ENCODE measurements at places on chromosomes 1 and 21.

DNA sequence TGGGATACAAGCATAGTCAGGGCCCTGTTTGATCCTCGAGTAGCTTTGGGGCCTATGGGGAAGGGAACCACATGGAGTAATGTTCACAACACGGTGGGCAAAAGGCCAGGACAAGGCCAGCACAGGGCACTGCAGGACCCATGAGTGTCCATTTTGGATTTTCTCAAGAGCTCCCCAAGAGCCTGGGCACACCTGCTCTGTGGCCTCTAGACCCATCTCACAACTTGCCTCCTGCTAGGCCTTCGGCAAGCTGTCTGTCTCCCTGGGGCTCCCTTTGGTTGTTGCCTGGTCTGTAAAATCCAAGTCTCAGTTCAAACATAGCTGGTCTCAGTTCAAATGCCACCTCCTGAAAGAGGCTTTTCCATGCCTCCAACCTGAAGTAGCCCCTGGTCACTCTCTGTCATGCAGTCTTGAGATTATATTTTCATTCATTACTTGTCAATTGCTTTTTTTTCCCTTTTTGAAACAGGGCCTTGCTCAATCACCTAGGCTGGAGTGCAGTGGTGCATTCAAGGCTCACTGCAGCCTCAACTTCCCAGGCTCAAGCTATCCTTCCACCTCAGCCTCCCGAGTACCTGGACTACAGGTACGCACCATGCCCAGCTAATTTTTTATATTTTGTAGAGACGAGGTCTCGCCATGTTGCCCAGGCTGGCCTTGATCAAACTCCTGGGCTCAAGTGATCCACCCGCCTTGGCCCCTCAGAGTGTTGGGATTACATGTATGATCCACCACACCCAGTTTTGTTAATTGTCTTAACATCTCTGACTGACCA is 107.4 kb downstream of the MATN1 start:
- DNase-seq, result no peak

DNA sequence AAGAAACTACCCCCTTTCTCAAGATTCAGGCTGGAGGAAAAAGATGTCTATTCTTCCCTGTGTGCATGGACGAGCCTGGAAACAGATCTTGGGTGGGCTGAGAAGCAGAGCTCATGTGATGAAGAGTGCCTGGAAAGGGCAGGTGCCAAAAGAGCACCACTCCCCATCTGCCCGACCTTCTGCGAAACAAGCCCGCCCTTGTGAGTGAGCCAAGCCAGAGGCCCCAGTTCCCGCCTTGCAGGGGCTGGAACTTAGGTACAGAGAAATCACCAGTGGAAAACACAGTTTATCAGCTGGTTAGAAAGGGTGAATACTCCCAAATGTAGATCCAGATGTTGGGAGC is 26.7 kb upstream of the A3GALT2 start:
- DNase-seq, result no peak

DNA sequence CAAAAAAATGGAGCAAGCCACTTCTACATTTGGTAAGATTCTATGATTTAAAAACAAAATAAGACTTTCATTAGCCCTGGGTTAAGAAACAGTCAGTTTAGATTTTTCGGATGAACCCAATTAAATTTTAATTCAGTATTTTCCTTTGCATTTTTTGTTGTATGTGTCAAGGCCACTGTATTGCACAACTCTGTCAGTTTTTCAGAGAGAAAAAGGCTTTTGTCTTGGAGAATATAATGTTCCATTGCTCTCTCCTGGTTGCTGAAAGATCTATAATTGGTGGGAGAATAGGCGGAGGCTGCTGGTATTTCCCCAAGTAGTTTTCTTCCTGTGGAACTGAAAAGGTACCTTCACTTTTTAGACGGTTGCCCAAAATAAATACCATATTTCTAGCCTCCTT is 84.6 kb downstream of the NEGR1 start:
- DNase-seq, result no peak

- DNase-seq, result no peak
Observed at GRCh38 chr1:28718586-28719331, 18.0 kb upstream of the YTHDF2 start.

- peak; percentile 38 for DNase-seq
Observed at GRCh38 chr1:147243228-147243685, 773 bp downstream of the CHD1L start.

- no peak for DNase-seq
Observed at GRCh38 chr1:109438798-109439297, 12.6 kb upstream of the PSMA5 start.

- DNase-seq, result no peak
Observed at GRCh38 chr1:86703696-86704457, 499 bp upstream of the SH3GLB1 start.

DNA sequence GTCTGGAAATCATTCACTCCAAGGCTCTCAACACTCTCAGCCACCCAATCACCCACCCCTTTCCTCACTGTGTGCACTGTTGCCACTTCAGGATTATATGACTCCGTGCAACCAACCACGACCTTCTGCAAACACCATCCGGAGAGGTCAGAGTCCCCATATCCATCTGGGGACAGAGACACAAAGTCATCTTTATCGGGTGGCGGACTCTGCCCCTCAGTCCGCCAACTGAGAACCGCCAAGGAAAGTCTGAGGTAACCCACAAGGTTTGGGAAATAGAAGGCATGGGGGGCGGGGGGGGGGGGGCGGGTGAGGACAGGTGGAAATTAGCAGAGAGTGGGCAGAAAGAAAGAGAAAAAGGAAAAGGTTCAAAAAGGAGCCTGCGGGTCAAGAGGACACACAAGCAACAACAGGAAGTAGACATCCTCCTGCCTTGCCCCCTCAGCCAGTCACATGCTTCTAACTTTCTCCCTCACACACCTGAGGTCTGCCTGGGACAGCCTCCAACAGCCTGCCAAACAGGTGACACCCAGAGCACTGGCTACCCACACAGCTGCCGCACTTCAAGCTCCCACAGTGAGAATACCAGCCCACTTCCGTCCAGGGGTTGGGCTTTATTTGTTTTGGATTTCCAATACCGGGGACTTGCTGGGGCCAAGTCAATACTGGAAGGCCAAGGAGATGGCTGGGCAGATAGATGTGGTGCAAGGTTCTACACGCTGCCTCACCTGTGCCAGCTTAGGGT is 58.1 kb downstream of the SSBP3 start:
- DNase-seq, result no peak

- DNase-seq, result peak; percentile 74
Observed at GRCh38 chr1:12617901-12618660, at the start of gene DHRS3. Gene DHRS3, minus strand, starts transcription at chr1:12618210. Its CDS starts 862 bp downstream, at chr1:12617348.

DNA sequence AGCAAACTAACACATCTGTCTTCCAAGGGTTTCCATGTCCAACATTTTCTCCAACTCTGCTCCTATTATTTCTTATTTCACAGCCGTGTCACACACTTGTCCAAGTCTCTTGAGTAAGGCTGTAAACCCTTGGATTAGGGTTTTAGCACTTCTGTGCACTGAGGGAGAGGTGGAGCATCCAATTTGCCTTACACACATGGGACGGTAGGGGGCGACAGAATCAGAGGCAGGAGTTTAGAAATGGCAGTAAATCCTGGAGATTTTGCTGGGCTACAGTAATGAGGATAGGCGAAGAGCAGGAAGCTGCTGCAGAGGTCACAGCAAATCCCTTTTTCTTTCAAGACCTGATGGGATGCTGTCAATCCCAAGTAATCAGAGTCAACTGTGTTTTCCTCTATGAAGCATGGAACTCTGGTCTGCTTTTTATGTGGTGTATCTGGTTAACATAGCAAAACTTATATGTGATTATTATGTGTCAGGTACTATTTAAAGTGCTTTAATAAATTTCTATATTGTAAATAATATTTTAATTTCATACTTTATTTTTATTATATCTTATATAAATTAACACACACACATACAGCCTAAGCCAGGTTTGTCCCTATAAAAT is 15.4 kb upstream of the LCE5A start:
- peak; percentile 61 for DNase-seq

GRCh38 chr1:223331301-223331700 is 32.7 kb downstream of the SUSD4 start:
- peak; percentile 3 for DNase-seq

Data from activated CD4-positive, alpha-beta T cell treated with anti-CD3 and anti-CD28 coated beads, Interleukin-2, amount 50 U/mL, for 48 hours (primary cell).